ENCODE measurements at places on chromosomes 6 and 20.

- no peak for DNase-seq
These were observed 214.6 kb upstream of the ECI2 start for GRCh38 chr6:4349931-4350330.

DNA sequence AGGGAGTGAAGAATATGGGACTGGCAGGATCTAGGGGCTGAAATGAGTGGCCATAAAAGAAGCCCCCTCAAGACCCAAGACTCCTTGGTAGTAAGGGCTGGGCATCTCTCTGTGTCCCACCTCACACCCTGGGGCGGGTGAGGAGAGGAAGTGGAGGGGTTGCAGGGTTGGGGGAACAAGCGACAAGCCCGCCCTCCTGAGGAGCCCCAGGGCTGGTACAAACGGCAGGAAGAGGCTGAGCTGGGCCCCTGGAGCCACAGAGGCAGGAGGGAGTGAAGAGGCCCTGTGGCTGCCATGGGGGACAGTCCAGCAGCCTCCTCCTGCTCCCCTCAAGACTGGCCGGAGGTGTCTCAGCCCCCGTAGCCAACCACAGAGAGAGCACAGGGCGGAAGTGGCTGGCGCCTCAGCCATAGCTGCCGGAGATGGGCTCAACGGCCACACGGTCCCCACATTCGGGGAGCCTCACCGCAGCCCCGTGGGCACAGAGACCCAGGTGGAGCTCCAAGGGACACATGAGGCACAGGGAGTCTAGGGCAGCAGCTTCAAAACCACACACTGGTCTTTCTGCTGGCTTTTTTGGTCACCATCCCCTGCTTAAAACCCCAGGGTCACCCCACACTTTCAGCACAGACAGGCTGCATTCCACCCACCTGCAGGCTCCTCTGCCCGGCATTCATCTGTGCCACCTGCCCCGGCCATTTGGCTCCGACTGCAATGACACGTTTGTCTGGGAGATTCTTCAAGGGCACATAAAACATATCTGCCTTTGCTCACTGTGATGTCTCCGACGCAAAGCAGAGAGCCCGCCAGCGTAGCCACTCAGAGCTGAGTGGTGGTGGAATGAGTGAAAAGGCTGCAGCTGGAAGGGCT lies 524 bp downstream of the C20orf203 start:
- no peak for DNase-seq

GRCh38 chr6:110329348-110329713 lies 28.8 kb downstream of the METTL24 start:
- DNase-seq: no peak

DNA sequence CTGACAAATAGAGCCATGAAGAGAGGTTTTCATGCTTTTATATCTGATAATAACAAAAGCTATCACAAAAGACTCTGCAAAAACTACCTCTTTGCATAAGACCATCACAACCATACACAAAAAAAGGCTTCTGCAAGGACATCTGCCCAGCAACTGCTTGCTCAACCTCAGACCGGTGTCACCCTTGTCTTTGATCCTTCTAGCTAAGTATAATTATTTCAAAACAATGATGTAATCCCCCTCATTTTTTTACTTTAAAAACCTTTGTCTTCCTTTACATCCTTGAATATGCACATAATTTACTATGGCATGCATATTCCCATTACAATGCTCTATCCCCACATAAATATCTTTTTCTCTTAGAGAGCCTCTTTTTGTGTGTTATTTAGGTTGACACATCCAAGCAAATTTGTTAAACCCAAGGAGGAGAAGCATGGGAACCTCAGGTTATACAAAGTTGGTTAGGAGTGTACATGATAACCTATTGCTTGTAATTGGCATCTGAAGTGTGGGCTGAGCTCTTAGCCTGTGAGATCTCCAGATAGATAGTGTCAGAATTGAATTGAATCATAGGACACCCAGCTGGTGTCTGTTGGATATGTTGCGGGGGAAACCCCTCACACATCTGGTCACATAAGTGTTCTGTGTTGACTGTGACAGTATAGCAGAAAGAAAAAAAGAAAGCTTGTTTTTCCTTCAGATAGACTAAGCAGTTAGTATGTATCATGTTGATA lies 20.7 kb upstream of the CGA start:
- DNase-seq: no peak

- no peak for DNase-seq
These were observed 50.4 kb upstream of the TLDC2 start for GRCh38 chr20:36825385-36826104.

DNA sequence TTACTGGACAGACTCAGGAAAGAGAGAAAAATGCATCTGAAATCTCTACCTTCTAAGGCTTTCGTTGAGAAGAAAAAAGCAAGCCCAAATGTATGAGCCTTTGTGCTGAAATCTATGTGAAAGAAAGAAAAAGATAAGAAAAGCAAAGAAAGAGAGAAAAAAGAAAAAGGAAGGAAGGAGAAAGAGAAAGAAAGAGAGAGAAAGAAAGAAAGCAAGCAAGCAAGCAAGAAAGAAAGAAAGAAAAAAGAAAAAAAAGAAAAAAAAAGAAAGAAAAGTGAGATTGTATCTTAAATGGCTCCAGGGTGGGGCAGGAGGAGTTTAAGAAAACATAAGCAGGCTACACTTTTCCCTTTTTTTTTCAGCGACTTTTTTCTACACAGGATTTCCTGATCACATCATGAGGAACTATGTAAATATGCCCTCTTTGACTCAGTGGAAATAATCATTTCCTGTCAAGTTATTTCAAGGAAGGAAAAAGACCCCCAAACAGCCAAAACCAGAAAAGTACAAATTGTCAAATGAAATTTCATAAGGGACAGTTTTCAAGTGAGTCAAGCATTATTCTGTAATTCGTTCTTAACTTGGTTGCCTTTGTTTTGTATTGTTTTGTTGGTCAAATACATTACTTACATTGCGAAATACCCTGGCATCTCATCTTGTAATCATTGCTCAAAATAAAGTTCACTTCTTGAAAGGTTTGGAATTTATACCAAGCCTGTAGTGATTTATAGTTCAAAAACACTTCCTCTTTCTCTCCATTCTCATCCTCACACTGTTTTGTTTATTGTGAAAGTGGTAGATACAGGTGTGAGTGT lies 79.5 kb upstream of the RNF217 start:
- DNase-seq: peak; percentile 66

GRCh38 chr6:154543628-154544027 lies 33.1 kb upstream of the CNKSR3 start:
- no peak for DNase-seq

DNA sequence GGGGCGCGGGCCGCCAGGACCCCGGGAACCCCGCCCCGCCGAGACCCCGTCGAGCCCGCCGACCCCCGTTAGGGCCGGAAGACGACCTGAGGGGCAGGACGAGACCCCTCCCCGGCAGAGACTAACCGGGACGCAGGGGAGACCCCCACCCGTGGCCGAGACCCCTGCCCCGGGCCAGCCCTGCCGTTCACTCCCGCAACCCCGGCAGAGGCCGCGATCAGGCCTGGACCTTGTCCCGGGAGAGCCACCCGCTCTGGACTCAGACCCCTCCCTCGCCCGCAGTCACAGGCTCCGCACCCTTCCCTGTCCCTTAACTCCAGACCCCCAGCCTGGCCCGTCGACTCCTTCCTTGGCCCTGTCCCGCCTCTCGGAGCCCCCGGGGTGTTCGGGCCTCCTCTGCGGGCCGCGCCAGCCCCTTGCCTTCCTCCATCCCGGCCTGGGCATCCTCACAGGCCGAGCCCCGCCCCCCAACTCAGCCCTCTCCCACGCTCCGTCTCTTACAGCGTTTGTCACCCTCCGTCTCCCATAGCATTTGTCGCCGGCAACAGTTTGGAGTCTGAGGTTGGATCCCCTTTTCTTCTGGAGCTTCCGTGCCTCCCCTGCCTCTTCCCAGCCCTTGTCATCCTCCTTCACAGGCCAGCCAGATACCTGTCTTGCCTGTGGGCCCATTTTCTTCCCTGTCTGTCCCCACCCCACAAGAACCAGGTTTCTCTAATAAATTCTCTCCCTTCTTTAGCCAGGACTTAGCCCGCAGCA lies 569 bp downstream of the TCEA2 start:
- no peak for DNase-seq

- no peak for DNase-seq
These were observed 14.5 kb downstream of the NOL7 start for GRCh38 chr6:13629459-13630116.

DNA sequence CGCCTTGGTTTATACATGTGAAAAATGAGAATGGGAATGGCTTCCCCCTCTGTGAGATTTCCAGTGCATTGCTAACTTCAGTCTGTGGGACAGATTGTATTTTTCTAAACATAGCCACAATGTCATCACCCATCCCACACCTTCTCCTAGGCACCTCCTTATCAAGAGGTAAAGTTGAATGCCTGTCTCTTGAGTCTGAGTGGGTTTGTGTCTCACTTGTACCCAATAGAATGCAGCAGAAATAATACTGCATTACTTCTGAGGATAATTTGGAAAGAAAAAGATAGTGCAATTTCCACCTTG lies 27.9 kb downstream of the RIN2 start:
- no peak for DNase-seq
